ENCODE measurements at places on chromosomes 3 and 15.

- DNase-seq = no peak
Measured at GRCh38 chr15:79190093-79190492, 92.4 kb upstream of the ANKRD34C start.

- DNase-seq = no peak
Measured at GRCh38 chr15:89330119-89330518, 4.5 kb downstream of the POLG start.

- peak; percentile 66 for DNase-seq
Measured at GRCh38 chr3:59559721-59560435, 510.1 kb upstream of the CFAP20DC start.

GRCh38 chr3:30421266-30421665 is 185.1 kb upstream of the TGFBR2 start:
- no peak for DNase-seq

- no peak for DNase-seq
Measured at GRCh38 chr3:5226783-5227182, 39.3 kb downstream of the EDEM1 start.

DNA sequence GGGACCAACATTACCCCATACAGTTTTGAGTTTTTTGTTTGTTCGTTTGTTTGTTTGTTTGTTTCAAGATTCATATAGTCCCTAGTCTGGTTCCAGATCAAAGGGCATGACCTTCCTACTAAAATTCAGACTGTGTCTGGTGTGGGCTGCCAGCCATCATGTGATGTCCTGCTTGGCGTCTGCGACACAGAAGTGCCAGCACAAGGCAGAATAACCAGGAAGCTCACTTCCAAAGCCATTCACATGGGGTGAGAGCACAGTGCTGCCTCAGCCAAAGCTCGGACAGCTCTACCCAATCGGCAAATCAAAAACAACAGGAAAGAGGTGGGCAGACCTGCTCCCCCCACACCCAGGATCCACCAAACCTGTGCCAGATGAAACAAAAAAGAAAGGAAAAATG is 142.6 kb upstream of the THBS1 start:
- no peak for DNase-seq

DNA sequence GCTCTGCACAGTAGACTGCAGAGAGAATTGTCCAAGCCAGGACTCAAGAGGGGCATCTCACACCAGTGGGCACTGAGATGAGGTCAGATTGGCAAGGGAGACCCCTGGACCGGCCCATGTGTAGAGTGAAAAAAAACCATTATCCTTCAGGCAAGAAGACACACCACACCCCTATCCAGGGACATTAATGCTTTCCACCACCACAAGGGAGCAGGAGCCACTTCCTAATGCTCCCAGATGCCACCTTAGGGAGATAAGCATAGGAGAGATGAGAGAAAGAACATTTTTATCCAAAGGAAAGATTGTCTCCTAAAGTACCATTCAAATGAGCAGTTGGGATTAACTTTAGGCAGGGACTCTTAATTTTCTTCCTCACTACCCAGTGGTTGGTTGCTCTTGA is 109.6 kb upstream of the PTX3 start:
- no peak for DNase-seq

DNA sequence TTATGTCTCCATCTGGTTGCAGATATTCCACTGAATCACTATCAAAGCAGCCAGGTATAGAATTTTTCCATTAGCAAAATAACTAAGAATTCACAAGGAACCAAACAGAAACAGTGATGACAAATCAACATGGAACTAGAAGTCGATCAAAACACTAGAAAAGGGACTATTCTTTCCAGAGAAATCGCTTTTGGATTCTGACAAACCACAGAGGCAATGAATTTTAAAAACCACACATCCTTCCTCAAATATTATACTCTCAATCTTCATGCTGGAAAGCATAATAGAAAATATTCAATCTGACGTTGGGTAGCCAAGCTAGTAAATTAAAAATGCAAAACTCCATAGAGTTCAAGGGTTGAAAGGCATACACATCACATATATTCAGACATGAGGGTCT is 93.2 kb upstream of the PPIB start:
- no peak for DNase-seq

DNA sequence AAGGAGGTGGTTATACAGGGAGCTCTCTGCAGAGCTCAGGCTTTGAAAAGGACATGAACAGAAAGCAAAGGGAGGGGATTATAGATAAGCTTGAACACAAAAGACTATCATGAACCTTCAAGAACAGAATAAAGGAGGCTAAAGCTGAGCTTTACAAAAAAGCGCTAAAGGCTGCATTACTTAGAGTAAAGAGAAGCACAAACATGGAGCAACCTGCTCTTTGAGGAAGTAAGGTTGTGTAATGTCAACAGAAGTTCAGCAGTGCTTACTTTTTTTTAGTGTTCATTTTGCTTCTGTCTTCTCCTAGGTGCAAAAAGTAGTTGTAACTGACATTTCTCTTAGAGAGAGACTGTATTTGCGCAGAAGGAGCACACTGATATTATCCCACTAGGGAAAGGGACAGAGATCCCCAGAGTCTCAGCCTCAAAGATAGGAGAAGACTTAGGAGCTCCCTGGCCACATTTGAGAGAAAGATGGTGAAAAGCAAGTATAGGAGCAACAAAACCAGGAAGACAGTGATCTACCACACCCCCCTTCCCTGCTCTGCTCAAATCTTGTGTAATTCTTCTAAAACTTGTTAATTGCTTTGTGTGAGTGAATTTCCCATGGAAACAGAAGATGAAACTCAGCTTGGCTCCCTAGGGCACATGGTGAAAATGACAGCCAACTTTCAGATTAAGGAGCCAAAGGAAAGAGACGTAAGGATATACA is 54.7 kb downstream of the QTRT2 start:
- DNase-seq = no peak

DNA sequence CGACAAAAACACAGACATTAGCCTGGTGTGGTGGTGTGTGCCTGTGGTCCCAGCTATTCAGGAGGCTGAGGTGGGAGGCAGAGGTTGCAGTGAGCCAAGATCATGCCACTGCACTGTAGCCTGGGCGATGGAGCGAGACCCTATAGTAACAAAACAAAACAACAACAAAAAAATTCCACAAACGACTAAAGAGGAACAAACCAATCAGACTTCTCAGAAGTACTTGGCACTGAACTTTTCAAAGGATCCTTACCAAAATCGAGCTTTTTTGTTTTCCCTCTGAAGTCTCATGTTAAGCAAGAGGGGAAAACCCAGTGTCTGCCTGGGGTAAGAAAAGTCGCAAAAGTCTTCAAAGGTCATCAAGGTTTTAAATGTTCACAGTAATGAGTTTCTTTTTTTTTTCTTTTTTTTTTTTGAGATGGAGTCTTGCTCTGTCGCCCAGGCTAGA is 30.1 kb upstream of the TFRC start:
- no peak for DNase-seq

GRCh38 chr3:70038693-70039092 is 39.2 kb downstream of the SAMMSON start:
- no peak for DNase-seq

- DNase-seq = no peak
Measured at GRCh38 chr3:107643038-107643883, 120.5 kb downstream of the BBX start.

- DNase-seq = no peak
Measured at GRCh38 chr15:55133972-55134371, 62.8 kb downstream of the RSL24D1 start.

- DNase-seq = no peak
Measured at GRCh38 chr3:41044523-41044922, 154.8 kb upstream of the CTNNB1 start.

DNA sequence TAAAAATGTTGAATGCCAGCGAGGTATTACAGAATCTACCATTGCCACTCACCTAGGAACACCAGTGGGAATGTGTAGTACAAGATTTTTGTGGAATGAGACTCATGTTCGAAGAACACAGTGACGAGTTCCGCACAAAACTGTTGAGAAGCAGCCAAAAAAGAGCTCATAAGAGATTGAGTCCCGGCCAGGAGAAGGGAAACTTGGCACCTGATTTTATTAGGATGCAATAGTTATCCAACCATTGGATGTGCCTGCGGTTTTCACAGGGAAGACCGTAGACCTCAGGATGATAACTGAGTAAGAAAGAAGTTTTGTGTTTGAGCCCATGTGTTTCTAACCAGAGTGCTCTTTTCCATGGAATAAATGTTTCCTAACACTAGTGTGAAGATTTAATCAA is 88.9 kb downstream of the PTPRG start:
- no peak for DNase-seq

- peak; percentile 96 for DNase-seq
Measured at GRCh38 chr3:197031315-197032285, 2.0 kb upstream of the MELTF start.

GRCh38 chr3:175288621-175289020 is 429.5 kb downstream of the NAALADL2 start:
- DNase-seq = no peak

DNA sequence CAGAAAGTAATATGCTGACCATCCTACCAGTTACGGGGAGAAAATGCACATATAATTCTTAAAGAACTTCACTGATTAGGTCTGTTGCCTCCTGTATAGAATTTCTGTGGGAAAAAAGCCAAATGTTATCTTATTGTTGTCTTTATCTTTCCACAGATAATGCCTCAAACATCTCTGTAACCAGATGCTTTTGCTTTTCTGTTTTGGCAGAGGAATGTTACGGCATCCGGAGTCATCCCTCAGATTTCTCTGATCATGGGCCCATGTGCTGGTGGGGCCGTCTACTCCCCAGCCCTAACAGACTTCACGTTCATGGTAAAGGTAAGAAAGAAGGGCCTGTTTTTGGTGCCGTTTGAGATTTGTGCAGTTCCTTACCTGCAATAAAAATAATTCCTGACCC is 33.5 kb downstream of the PCCB start:
- no peak for DNase-seq

- no peak for DNase-seq
Measured at GRCh38 chr15:32861761-32862160, 144.0 kb downstream of the GREM1 start.

DNA sequence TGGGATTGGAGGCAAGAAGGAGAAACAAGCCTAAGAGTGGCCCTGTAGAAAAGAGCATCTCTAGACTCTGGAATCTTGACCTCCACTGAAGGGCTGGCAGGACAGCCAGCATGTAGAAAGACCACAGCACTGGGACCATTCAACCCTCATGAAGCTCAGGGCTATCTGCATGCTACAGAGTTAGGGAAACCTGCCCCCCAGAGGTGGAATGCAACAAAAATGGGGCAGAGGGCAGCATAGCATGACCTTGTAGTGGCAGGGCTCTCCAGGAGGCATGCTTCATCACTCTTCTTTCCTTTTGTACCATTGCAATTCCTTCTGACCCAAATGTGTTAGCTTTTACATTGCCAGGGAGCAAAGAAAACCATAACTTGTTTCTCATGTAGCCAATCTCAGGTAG is 445.4 kb downstream of the EPHB1 start:
- no peak for DNase-seq

GRCh38 chr15:70459312-70459711 is 304.0 kb downstream of the UACA start:
- no peak for DNase-seq

DNA sequence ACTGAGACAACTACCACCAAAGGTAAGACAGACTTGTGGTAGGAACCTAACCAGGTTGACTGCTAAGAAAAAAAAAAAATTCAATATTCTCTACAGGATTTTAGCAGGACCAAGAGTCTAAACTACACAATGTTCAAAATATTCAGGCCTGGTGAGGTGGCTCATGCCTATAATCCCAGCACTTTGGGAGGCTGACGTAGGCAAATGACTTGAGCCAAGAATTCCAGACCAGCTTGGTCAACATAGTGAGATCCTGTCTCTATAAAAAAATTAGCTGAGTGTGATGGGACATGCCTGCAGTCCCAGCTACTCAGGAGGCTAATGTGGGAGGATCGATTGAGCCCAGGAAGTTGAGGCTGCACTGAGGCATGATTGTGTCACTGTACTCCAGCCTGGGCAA is 341.6 kb upstream of the WNT5A start:
- no peak for DNase-seq

DNA sequence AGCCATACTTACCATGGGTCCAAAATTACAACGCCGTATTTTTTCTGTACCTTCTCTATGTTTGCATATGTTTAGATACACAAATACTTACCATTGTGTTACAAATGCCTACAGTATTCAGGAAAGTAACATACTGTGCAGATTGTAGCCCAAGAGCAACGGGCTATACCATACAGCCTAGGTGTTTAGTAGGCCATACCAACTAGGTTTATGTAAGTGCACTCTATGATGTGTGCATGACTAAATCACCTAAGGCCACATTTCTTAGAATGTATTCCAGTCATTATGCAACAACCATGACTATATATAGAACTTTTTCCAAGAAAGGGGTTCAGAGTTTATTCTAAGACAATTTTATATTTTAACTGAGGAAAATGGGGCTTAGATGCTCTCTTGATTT is 411.7 kb downstream of the MAGI1 start:
- no peak for DNase-seq

- no peak for DNase-seq
Measured at GRCh38 chr15:93308026-93308690, 219.1 kb upstream of the RGMA start.

GRCh38 chr3:114609973-114610630 is 316.3 kb downstream of the TIGIT start:
- DNase-seq = no peak

- no peak for DNase-seq
Measured at GRCh38 chr15:36579792-36580431, 486 bp downstream of the CDIN1 start.

DNA sequence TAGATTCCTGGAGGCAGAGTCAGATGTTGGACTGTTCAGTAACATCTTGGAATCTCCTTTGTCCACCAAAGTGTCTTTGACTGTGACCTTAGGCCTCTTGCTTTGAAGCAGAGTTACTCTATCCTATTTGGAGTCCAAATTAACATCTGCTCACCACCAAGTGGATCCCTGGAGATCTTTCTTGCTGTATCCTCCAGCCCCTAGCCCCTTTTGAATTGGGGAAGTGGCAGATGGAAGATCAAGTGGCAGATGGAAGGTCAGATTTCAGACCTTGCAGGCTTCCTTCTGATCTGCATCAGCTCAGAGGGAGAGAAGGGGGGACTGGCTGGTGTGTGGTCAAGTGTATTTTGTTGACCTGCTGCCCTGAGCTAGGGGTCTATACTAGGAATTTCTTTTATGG is 125.0 kb upstream of the ROPN1 start:
- no peak for DNase-seq

DNA sequence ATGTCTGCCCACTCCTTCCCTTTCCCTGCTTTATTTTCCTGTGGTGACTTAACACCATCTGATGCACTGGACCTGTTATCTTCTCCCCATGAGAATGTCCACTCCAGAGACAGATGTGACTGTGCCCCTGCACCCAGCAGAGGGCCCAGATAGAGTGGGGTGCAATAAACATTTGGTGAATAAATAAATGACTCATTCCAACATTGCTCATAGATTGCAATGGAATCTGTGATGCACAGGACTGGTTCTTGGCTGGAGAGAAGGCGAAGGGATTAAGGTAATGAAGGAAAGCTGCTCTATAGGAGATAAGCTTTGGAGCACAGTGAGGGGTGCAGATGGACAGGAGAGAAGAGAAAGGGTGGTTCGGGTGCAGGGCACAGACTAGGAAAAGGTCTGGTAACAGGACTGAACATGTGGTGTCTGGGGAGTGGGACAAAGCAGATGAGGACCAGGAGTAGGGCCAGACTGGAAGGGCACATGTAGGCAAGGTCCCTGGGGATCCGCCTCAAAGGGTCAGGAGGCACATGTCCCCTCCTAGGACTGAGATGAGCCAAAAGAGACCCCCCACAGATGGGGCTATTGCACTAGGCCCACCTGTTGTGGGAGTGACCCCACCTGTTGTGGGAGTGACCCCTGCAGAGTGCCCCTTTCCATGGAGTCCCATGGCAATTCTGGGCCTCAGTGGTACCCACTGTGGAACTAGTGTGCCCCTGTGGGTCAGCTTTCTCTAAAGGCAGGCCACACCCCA is 17.5 kb upstream of the POC1A start:
- no peak for DNase-seq

- DNase-seq = no peak
Measured at GRCh38 chr3:120102674-120103073, 8.4 kb upstream of the GSK3B start.
